ENCODE measurements at places on chromosomes 3 and 15.

GRCh38 chr3:129415830-129416229, 12.6 kb downstream of the EFCAB12 start:
- DNase-seq, result no peak

DNA sequence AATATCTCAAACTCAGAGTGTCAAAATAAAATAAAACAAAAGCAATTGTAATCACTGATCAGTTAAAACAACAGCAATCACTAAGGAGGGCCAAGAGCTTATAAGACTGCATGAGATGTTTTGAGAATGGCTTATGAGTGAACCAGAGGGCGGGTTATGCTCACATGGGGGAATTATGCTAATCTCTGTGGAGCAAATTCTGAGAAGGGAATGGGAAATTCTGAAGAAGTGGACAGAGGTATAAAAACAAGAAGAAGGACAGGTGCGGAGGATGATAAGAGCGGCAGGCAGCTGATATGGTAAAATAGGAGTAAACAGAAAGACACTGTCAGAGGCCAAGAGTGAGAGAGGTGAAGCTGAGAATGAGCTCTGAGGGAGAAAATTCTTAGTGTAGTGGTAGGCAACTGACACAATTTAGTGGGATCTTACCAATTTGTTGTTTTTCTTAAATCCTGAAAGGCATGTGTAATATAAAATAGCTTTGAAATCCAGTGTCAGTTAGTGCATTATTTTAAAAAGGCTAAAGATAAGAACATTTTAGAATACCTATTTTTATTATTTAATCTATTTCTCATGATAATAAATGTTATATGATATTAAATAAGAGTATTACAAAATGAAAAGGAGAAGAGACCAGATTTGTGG, 133.8 kb downstream of the SPATA16 start:
- DNase-seq, result no peak

- no peak for DNase-seq
These were observed 2.0 kb upstream of the GP9 start for GRCh38 chr3:129058441-129059200.

DNA sequence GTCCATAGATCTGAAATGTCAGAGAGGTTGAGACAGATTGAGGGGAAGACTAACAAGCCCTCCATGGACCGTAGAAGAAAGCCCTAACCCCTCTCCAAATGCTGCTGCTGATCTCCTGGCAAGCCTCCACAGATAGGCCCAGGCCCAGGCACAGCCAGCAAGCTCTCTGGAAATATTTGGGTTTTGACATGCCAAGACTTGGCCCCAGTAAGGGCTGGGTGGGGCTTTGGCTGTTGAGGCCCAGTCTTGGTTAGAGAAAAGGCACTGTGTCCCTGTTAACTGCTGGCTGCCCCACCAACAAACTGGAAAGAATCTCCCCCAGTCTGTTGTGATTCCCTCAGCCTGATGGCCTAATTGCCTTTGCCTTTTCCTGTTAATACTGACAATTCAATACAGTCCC, 208.8 kb upstream of the CTDSPL start:
- DNase-seq, result no peak

GRCh38 chr3:100709842-100710260, 557 bp downstream of the TFG start:
- peak; percentile 17 for DNase-seq

- DNase-seq, result no peak
These were observed 57.7 kb downstream of the FEM1B start for GRCh38 chr15:68335251-68335650.

- no peak for DNase-seq
These were observed 211.2 kb upstream of the TLE3 start for GRCh38 chr15:70308735-70309434.

- DNase-seq, result no peak
These were observed 53.2 kb upstream of the FSTL1 start for GRCh38 chr3:120503727-120504616.

- no peak for DNase-seq
These were observed 28.5 kb downstream of the EFCAB12 start for GRCh38 chr3:129399895-129400357.

DNA sequence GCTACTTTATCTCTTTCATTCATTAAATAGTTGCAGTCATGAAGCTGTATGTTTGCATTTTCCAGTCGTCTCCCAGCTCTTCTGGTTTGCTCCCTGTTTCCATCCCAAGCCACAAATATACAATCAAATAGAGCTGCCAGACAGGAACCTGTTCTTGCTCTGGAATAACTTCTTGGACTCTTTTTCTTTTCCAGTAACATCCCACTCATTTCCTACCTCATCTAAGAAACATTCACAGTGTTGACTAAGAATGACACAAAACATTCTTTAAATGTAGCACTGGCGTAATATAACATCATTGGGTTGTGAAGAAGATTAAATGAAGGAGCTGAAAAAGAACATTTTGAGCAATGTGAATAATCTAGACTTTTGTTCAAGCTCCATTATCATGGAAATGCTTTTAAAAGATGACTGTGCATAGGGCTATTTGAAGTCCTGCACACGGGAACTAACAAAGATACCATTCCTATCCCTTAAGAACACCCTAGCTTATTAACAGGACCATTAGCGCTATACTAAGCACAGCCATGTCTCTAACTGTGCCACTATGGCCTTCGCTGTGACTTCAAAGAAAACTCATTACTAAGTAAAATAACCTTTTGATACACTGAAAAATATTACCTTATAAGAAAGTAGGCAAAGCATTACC, 574.0 kb downstream of the NAALADL2 start:
- no peak for DNase-seq
